ENCODE measurements at places on chromosomes 6 and 20.

DNA sequence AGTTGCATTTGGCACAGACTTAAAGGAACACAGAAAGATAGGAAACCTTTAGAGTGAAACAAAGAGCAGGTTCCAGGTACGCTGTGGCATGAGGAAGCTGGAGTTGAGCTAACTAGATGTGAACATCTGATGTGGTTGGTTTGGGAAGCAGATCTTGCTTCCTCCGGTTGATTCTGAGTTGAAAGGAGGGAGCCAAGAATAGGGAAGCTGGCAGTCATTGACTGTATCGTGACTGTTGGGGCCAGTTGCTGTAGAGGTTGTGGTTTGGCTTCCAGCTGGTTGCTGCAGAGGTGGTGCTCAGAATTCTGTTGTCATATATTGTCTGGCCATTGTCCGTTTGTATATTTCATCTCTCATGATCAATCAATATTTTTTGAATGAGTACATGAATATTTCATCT lies 325.9 kb downstream of the PLCB1 start:
- DNase-seq = no peak

DNA sequence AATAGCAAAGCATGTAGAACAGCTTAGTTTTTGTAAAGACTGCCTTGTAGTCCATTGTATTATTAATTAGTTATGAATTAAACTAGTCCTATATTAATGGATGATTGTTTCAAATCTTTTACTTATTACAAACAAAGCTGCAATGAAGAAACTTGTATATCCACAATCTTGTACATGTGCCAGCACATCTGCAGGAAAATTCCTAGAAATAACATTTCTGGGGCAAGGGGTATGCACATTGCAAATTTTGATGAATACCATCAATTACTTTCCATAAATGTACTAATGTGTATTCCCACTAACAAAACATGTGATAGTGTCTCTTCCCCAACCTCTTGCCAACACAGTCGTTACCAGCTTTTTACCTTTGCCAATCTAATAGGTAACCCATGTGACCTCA lies 73.6 kb upstream of the AKAP12 start:
- no peak for DNase-seq

DNA sequence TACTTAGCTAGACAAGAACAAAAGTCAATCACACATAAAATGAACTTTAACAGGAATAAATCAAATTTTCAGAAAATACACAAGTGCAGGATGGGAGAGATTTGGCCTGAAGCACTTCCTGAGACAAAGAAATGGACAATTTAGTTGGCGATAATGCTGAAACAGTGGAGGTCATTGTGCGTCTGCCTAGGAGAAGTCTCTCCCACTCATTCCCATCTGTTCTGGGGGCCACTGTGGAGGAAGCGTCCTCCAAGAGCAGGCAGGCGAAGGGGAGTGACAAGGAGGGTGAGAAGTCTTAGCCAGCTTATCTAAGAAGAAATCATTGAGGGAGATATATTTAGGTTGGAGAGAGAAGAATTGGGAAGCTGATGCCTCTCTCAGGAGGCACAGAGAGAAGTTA lies 10.2 kb upstream of the TMEM242 start:
- DNase-seq = no peak

DNA sequence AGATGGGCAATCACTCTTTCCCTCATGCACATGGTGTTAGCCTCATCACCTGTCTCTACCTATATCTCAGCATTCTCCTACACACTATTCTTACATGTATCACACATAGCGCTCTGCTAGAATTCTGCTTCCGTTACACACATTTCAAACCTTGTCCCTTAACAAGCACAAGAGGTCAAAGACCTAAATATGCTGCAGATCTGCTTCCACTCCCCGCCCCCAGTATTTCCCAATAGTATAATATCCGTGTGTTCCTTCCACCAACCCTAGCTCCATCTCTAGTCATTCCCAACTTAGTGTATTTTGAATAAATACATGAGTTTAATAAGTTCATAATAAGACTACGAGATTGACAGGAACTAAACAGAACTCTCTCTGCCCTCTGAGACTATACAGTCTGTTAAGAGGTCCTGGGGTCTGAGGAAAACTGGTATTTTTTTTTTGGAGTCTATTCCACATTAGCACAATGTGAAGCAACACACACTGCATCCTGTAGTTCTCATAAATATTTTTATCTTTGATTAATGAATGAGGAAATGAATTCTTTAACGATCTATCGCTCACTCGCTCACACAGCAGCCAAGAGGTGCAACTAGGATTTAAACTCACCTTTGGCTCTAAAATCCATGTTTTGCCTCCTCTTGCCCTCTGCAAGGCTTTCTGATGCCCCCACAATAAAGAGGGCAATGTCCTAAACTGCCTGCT lies 491.6 kb downstream of the QKI start:
- no peak for DNase-seq

DNA sequence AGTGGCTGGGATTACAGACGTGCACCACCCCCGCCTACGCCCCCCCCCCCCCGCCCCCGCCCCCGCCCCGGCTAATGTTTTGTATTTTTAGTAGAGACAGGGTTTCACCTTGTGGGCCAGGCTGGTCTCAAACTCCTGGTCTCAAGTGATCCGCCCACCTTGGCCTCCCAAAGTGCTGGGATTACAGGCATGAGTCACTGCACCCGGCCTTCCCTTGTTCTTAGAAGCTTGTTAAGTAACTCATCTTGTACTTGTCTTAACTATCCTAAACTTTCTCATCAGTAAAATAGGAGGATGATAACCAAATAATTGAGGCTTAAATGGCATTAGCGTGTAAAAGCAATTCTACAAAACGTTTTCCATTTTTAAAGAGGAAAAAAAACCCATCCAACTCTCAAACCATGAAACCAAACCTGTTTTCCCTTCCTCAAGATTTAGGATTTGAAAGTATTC lies 4.2 kb downstream of the CDYL start:
- no peak for DNase-seq

GRCh38 chr6:130674604-130675003 lies 152.6 kb upstream of the SMLR1 start:
- no peak for DNase-seq

GRCh38 chr20:59820204-59821041 lies 113.0 kb downstream of the SYCP2 start:
- no peak for DNase-seq

DNA sequence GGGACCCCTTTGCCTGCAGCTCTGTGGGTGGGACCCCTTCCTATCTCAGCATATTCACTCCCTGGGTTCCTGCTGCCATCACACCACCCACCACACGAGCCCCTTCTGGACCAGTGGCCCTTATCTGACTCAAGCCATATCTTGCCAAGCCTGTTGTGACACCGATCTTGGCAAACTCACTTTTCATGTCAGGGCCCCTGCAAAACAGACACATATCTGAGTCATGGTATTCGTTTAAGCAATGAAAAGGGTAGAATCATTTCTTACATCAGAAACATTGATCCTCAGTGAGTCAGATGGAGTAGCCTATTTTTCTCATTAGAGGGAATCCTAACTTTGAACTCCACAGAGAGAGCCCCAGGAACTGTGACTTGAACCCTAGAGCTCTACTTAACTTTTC lies 10.6 kb downstream of the RAET1E start:
- no peak for DNase-seq

GRCh38 chr6:19289457-19289856 lies 547.7 kb upstream of the ID4 start:
- DNase-seq = no peak

GRCh38 chr6:5762561-5762968 lies 244.2 kb downstream of the NRN1 start:
- DNase-seq = no peak

DNA sequence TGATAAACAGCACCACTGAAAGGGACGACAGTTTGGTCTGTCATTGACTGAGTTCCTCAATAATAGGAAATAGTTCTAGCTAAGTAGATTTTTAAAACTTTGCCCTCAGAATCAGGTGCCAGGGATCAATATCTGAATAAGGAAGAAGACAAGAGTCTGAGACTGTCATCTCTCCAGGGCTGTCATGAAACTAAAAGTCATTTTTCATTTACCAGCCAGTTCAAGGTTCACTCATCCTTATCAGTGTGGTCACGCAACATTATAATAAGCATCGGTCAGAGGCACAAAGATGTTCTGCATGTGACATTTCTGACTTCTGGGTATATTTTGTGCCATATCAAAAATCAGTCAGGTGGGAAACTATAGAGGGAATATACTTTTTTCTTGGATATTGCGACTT lies 52.5 kb upstream of the E2F3 start:
- DNase-seq = no peak

DNA sequence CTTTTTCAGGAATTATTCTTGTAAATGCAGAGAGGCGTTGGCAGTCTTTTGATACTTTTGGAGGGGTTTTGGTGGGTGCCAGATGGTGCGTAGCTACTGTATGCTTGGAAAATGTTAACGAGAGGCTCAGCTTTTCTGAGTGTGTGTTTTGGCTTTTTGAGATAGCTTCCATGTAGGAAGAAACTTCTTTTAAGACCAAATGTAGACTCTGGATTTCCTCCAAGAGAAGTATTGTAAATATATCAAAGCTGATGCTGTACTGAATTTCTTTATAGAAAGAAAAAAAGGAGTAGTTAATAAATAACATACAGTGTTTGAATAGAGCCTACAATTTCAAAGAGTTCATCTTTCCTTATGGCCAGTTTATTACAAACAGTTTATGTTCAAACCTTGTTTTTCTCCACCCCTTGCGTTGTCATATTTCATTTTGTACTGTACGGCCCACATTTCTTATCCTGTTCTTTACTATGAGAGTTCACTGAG lies 16.7 kb downstream of the TIAM2 start:
- no peak for DNase-seq

DNA sequence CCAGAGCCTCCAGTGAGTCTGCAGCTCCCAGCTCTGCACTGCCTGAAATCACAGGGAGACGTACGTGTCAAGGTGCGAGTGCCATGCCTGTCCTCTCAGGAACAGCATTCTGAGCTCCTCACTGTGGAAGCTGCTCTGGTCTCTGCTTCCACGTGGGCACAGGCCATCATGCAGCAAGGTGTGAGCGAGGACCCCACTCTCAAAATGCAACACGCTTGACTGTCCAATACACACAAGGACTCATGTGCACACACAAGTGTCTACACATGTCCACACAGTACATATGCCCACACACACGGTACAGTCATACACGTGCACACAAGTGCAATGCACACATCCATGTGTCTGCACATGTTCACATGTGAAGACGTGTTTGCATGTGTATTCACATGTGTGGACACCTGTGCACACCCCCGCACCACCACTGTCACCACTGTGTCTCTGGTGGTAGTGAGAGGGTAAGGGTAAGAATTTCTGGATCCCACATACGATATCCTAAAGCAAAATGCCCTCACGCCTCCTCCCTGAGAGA lies 260.5 kb downstream of the DLL1 start:
- no peak for DNase-seq

DNA sequence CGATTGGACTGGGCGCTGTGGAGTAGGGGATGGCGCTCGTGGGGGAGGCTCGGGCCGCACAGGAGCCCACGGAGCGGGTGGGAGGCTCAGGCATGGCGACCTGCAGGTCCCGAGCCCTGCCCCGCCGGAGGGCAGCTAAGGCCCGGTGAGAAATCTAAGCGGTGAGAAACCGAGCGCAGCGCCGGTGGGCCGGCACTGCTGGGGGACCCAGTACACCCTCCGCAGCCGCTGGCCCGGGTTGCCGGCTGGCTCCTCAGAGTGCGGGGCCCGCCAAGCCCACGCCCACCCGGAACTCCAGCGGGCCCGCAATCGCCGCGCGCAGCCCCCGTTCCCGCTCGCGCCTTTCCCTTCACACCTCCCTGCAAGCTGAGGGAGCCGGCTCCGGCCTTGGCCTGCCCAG lies 59.7 kb upstream of the MYLIP start:
- DNase-seq = no peak

DNA sequence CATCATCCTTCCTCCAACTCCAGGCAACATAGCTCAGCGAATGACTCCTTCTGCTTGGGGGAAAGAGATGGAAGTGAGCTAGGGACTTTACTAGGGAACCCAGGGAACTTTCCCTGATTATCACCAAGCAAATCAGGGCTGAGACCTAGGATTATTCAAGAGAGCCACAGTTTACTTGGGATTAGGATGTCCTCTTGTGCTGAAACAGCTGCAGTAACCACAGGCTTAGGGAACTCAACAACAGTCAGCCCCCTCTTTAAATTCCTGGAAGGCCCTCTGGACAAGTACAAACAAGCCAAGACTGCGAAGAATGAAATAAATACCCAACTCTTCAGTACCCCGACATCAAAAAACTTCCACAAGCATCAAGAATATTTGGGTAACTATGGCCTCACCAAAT lies 700.9 kb downstream of the COL12A1 start:
- DNase-seq = no peak

DNA sequence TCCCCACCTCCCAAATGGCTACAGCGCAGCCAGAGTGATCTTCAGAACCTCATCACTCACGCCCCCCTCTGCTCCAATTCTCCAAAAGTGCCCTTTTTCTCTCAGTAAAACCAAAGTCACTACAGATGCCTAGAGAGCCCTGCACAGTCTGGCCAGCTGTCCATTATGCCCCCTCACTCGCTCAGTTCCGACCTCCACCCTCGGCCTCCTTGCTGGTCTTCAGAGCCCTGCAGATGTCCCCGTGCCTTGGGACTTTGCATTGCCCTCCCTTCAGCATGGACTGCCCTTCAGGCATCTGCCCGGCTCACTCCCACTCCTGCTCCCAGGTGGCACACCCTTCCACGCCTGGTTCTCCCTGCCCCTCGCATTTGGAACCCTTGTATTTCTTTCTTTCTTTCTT lies 1.1 kb upstream of the RAET1E start:
- no peak for DNase-seq

Data from H54 (cell line).